ENCODE measurements at places on chromosomes 4 and X. TPM values are rescaled to one million over a fixed set of nuclear protein-coding genes. Genes with fewer than 3 reads are reported as not detected.

Gene ATP1B4
- total RNA-seq: 2.3 TPM

Gene CTAG1B
- total RNA-seq: not detected

Gene SUPT20HL2
- total RNA-seq: not detected

Gene NEXMIF
- 0.16 TPM for total RNA-seq

Gene COL25A1
- 2.0 TPM for total RNA-seq

Gene LRRC66
- 1.5 TPM for total RNA-seq

Gene TMEM156
- not detected for total RNA-seq

Gene DNASE1L1
- total RNA-seq: 103 TPM

Gene TKTL2
- not detected for total RNA-seq

Gene IL3RA
- 5.9 TPM for total RNA-seq

Gene USP27X
- 1.9 TPM for total RNA-seq

Gene SMIM31
- not detected for total RNA-seq

Gene MAGEA4
- not detected for total RNA-seq

Gene PTPN13
- total RNA-seq: 0.87 TPM

Gene STK26
- 1.1 TPM for total RNA-seq

Gene MAMLD1
- 2.0 TPM for total RNA-seq

Gene COL4A6
- 0.53 TPM for total RNA-seq

GRCh38 chrX:46683048-46683447 is 75.9 kb downstream of the SLC9A7 start:
- no peak for DNase-seq

GRCh38 chr4:24470666-24471485 is 113.5 kb downstream of the DHX15 start:
- no peak for DNase-seq

- DNase-seq: no peak
Measured at GRCh38 chr4:71906096-71906495, 122.2 kb upstream of the GC start.

DNA sequence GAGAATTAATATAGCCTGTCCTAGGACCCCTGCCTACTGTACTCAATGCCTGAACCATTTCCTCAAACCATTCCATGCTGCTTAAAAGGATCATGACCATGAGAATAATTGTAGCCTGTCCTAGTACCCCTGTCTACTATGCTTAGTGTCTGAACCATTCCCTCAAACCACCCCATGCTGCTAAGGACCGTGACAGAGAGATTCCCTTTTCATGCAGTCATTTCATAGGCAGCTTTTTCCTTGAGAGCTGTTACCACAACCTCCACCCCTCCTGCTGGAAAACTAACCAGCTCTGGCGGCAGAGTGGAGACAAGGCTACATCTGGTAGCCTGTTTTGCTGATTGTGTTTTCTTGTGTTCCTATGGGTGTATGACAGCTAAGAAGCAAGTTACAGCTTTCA is 174.9 kb upstream of the SMARCAD1 start:
- DNase-seq: no peak

DNA sequence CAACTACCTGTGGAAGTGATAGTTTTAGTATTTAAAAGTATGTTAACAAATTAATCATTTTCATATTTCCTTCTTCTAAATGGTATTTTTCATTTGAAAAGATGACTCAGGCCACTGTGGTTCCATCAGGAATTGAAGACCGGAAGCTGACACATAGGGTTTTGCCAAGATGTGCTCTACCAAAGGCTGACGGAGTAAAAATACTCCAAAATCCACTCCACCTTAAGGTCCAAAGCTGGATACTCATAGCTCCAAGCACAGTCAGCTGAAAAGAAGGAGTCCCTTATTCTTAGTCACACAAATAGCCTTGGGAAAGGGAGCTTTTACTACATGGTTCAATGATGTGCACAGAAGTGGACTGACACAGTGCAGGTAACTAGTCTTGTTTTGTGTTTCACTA is 472.0 kb downstream of the ARAP2 start:
- DNase-seq: no peak

DNA sequence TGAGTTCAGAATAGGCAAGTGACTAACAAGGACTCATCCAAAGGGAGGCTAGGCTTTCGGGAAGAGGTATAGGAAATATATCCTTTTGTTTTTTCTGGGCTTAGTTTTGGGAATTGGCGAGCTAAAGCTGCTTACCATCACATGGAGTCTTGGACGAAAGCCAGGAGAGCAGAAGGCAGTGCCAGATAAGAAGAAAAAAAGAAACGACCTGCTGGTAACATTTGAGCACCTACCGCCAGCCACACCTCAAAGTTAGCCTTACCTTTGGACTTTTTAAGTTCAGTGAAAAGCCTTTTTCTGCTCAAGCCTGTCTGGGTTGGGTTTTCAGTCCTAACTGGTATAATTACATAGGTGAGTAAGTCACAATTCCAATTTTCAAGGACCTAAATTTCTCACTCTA is 85.1 kb upstream of the LCORL start:
- no peak for DNase-seq

DNA sequence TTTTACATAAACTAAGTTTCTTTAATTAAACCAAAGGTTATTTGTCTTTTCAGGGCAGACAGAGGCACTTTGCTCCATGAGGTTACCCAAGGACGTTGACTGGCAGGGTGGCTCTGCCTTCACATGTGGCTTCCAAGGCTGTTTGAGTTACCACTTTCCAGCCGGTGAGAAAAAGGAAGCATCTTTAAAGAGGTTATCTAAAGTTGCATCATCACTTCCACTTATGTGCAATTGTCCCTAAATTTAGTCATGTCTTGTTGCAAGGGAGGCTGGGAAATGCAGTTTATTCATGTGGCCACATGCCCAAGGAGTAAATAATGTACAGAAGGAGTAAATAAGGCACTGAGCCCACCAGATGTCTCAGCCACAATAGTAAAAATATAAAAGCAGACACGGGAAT is 29.0 kb upstream of the RAP1GDS1 start:
- DNase-seq: no peak

- DNase-seq: no peak
Measured at GRCh38 chr4:825063-825970, 612 bp downstream of the CPLX1 start.

GRCh38 chr4:123976285-123976684 is 579.7 kb downstream of the SPRY1 start:
- no peak for DNase-seq

- no peak for DNase-seq
Measured at GRCh38 chrX:14125462-14125861, 95.8 kb upstream of the GEMIN8 start.

GRCh38 chr4:25956260-25956659 is 42.2 kb downstream of the SMIM20 start:
- no peak for DNase-seq

DNA sequence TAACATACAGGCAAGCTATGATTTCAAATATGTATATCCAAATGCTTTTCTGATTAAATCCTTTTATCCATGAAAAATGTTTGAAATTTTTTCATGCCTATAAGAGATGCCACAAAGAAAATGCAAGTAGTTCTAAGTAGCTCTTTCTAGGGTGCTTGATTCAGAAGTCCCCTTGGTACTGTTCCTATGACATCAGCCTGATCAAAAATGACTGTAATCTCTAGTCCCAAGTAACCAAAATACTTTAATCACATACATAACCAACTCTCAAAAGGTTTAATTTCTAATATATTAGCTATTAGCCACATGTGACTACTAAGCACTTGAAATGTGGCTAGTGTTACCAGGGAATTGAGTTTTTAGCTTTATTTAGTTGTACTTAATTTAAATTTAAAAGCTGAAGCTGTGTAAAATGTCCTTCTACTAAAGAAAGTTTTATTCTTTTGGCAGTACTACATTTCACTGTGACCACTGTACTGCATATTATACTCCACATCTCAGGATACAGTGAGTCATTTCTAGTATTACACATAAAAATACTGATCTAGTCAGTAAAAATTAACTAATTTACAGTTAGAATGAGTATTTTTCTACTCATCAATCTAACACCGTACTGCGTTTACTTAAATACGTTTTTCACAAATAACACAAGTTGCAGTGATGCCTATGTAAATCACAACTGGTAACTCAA is 33.9 kb downstream of the FBXW7 start:
- DNase-seq: no peak

- DNase-seq: no peak
Measured at GRCh38 chr4:114273238-114273637, 293.8 kb upstream of the ARSJ start.

DNA sequence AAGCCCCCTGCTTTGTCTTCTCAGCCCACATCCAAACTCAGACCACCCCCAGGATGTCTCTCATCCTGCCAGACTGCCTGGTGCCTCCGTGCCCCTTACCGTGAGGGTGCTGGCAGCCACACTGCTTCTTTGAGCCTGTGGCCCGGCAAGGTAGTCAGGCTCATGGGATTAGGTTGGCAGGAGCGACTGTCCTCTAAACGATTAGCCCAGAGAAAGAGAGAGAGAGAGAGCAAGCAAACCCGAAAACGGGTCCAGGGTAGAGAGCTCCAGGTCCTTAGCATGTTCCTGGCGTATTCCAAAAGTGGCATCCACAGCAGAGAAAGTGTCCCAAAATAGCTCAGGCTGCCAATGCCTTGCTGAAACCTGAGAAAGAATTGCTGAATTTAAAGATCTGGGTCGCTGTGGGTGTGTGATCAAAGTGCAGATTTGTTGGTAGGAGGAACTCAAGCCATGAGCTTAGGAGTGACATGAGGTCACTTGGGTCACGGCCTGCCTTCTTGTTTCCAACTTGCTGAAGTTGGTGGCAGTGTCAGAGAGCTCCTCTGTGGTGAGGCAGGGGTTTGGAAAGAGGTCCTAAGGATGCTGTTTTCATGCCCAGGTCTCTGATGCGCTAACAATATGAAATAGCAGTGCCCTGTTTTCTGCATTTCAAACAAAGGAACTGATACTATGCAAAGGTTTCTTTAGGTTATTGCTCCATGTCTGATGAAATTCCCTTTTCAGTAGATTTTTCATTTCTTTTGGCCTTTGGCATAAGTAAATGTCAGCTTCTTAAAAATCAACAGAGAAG is 81.6 kb downstream of the RTL9 start:
- DNase-seq: no peak

DNA sequence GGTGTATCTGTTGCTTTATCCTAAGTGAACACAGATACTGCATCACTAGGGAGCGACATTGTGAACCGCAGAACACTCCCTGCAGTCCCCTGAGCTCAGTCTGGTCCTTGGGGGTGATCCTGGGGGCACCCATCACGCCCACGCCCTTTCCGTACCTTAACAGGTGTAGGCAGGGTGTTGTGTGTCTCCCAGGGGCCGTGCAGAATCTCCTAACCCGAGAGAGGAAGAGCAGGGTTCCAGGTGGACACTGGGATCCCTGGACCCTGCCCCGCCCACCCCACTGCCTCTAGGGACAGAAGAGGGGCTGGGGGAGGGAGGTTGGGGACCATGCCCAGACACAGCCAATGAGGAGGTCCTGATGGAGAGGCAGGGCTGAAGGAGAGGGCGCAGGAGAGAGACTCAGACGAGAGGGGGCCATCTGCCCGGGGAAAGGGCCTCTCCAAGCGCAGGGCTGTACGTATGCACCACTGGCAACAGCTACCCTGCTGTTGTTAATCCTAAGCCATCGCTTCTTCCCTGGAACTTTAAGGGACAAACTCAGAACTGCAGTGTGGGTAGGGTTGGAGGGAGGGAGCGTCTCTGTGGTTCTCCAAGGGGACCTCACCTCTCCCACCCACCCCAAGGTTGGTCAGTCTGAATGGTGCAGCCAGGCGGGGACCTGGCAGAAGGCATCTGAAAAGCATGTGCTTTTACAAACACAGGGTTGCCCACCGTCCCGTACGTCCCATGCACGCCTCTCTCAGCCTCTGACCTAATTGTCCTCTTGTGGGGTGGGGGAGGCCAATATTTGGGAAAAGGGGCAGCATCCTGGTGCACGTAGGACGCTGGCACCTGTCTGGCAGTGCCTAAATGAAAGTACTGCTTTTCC is 2.5 kb downstream of the P2RY8 start:
- DNase-seq: no peak

DNA sequence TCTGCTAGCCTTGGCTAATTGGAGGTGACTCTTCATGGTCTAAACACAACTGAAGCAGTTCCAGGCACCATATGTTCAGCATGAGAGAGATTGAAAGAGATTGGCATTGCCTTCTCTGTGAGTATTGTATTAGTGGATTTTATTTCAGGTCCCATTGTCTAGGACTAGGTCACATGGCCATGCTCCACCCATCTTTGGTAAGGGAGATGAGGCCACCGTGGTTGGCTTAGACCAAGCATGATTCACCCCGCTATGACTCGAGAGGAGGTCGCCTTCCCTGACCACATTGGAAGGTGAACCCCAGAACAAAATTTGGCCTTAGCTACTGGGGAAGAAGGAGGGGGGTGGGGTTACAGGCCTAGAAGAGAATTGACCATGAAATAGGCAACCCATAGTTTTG is 109.9 kb upstream of the BCOR start:
- no peak for DNase-seq

GRCh38 chrX:144275843-144276242 is 392.0 kb downstream of the UBE2NL start:
- DNase-seq: no peak

DNA sequence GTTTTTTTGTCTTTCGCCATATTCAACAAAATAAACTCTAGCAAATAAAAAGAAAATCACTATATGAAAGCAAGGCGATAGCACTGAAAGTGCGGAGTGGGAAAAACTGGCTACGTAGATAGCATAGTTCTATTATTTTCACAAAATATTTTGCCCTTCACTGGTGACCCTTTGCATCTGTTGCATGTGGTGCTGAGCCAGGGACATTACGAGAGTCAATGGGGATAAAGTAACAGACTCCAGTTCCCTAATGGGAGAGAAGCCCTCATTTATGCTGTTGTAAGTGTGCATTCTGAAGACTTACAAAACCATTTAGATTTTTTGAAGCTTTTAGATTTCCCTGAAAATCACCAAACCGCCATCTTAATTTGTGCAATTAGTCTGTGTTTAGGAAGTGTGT is 501.6 kb downstream of the PPARGC1A start:
- DNase-seq: no peak

GRCh38 chrX:31338991-31339350 is 267.1 kb upstream of the FTHL17 start:
- DNase-seq: no peak

Data from gastrocnemius medialis (tissue), 4 donors.